ENCODE measurements at places on chromosomes 1 and 21.
A peak's percentile ranks its signal among the peaks of the same experiment; 100 is the strongest.

GRCh38 chr1:81998165-81998564 lies 197.4 kb downstream of the ADGRL2 start:
- no peak for DNase-seq

DNA sequence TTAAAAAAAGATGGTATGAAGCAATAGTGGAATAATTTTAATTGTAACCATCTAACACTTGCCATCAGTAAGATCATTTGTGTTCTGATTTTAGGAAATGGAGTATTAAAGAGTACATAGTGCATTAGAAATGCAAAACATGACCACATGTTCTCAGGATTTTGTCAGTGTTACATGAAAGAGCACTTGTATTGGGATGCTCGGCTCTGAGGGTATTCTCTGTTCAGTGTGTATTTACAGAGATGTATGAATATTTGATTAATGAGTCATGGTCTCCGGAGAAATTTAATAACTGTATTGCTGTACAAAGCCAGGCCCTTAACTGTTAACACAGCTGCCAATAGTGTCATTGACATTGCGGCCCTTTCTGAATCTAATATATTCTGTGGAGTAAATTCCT lies 91.7 kb downstream of the ATG4C start:
- no peak for DNase-seq

- no peak for DNase-seq
Measured at GRCh38 chr1:159091180-159091560, 14.6 kb upstream of the AIM2 start.

- no peak for DNase-seq
Measured at GRCh38 chr1:178573330-178573729, 60.4 kb downstream of the TEX35 start.

DNA sequence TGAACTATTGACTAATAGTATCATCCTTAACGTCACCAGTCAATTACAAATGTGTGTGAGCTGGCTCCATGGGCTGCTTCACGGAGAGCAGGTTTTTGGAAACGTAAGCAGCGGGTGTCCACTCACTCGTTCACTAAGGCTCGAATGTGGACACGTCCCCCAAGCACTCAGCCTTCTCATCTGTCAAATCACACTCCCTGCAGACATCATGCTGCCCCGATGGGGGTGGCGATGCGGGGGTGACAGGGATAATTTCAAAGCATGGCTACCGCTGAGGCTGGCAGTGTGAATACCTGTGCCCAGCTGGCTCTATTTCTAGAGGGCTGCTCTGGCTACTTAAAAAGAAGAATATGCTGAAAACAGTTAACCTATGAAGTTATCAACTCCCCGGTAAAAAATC lies 71.3 kb downstream of the CAPZB start:
- DNase-seq: no peak

- peak; percentile 40 for DNase-seq
Measured at GRCh38 chr1:55071477-55071876, 32.1 kb downstream of the PCSK9 start.

GRCh38 chr1:109149874-109150601 lies 36.1 kb downstream of the ELAPOR1 start:
- no peak for DNase-seq

DNA sequence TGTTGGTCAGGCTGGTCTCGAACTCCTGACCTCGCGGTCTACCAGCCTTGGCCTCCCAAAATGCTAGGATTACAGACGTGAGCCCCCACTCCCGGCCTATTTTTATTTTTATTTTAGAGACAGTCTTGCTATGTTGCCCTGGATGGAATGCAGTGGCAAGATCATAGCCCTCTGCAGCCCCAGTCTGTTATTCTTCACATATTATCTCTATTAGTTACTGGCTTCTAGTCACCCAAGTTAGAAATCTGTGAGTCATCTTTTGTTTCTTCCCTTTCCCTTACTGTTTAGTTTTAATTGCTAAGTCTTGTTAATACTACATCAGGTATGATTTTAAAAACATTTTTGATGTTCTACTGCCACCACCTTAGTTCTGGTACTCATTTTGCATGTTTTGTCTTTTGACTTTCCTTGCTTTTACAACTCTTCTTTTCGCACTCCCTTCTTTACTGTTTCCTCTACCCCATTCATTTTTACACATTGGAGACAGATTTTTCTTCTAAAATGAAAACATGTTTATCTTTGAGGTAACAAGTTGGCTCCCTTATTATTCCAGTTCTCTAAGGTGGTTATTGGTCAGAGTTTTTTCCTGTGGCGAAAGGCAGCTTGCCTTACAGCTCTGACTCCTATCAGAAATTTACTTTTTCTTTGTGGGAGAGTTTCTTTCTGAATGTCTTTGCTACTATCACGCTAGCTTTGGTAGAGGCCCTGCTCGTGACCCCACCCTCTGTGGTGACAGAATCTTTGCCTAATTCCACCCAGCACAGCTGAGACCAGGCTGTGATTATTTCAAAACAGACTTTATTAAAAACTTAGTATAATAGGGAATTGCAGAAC lies 19.5 kb downstream of the ZMYM4 start:
- no peak for DNase-seq

DNA sequence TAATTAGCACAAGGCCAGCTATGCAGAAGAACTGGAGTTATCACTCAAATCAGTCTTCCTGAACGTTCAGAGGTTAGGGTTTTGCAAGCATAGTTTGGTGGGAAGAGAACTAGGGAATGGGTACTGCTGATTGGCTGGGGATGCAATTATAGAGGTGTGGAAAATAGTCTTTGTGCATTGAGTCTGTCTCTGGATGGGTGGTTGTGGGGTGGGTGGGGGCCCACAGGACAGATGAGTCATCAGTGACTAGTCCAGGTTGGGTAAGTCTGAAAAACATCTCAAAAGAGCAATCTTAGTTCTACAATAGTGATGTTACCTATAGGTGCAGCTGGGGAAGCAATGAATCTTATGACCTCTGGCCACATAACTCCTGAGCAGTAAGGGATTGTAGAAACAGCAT lies 89.7 kb upstream of the HMCN1 start:
- no peak for DNase-seq

- DNase-seq: no peak
Measured at GRCh38 chr1:229364207-229365065, 21.6 kb upstream of the CCSAP start.

- DNase-seq: no peak
Measured at GRCh38 chr21:41364308-41364707, 2.5 kb downstream of the MX2 start.

DNA sequence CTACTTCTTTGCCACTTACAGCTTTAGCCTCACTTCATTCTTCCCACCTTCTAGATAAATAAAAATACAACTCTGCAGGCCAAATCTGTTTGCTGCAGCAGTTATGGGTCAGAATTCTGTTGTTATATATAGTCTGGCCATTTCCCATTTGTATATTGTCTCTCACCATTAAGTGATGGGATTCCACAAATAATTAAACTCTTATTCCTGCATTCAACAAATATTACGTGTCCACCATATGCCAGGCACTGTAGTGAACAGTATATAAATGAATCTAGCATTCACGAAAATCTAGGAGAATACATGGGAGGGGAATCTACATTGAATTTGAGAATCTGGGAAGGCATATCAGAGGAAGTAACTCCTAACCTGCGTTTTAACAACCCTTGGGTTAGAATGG lies 5.7 kb upstream of the GLRX2 start:
- no peak for DNase-seq

- no peak for DNase-seq
Measured at GRCh38 chr1:14726606-14727005, 128.1 kb downstream of the KAZN start.

DNA sequence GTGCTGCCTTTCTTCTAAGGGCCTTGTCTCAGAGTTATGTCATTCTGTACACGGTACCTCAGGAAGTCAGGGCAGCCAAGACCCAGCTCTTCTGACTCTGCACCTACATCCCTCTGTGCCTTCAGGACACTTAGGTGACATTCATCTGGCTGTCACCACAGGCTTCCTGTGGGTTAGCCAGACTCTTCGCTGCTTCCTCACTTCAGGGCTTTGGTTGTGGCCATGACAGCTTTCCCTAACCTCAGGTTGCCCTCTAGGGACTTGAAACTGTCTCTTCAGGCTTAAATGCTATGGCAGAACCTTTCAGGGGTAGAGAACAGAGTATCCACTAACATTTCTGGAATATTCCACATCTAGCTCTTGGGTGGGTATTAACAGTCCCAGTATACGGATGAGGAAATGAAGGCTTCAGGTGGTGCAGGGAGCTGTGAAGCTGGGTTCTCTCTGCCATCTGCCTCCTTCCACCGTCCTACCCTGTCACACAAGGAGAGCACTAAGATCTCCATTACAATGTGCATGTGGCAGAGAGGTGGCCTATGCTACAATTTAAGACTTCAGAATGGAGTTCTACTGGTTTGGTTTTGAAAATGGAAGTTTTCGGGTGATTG lies 9.9 kb downstream of the TSSK3 start:
- no peak for DNase-seq

GRCh38 chr1:178645157-178645807 lies 79.8 kb upstream of the RALGPS2 start:
- no peak for DNase-seq

DNA sequence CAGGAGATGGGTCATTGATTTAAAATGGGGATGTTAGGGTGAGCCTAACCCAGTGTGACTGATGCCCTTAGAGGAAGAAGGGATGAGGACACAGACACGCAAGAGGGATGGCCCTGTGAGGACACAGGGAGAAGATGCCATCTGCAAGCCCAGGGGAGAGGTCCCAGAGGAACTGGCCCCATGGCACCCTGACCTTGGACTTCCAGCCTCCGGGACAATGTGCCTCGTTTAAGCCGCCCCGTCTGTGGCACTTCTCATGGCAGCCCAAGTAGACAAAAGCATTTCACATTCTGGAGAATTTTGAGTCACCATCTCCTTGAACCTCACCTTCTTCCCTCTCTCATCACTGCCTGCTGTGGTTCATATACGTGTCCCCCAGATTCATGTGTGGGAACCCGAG lies 20.1 kb upstream of the PCBP3 start:
- no peak for DNase-seq

- DNase-seq: no peak
Measured at GRCh38 chr1:38941527-38942019, at the start of gene RHBDL2. RHBDL2 (minus strand) TSS chr1:38941830; CDS start chr1:38919212, 22,618 bp downstream.

DNA sequence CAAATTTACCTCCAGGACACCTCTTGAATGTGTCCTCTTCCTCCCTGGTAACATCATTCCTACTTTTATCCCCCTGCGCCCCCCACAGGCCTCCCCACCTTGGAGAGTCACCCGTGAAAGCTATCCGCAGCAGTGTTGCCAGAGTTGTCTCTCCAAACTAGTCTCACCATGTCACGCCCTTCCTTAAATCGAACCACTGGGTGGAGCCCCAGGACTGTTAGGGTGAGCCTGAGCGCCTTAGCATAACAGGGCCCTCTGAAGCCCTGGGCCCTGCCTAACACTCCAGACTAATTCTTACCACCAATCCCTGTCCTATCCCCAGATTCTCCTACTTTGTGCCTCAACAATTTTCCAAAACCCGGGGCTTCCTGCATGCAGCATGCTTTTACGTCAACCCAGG lies 35.0 kb downstream of the HSD3B2 start:
- DNase-seq: no peak

GRCh38 chr1:29821605-29822004 lies 585.3 kb downstream of the PTPRU start:
- no peak for DNase-seq

DNA sequence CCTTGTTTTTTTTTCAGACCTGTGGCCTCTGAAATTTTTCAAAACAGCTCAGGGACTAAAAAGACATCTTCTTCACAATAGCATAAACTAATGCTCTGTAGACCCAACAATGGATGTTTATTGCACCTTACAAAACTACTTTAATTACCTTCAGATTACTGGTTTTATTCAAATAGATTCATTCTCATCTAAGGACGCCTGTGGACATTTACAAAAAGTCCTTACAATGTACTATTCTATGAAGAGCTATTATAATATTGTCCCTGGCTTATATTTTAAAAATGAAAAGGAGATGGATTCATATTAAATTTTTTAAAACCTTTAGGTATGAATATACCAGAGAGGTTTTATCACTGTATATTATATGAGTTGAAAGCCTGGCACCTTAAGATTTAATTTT lies 238.4 kb upstream of the NR5A2 start:
- no peak for DNase-seq

All from non-pigmented ciliary epithelial cell (primary cell).